Gastroesophageal sphincter (tissue), 4 donors: ENCODE measurements at places on chromosomes 6 and 20.

DNA sequence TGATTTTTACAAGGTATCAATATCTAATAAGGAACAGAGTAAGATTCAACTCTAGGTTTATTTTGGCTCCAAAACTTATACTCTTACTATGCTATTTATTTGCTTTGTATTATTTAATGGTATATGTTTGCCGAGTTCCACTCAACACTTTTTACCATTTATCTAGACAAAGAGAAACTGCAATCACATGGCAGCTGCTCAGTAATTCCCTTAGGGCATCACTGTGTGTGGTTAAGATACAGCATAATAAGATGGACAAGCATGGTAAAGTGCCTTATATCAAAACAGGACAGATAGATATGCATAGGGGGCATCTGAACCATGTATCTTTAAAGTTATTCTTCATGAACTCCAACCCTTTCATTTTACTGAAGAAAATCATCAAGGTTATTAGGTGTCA, 483.0 kb upstream of the ID4 start:
- no peak for ATAC-seq

- ATAC-seq: no peak
Measured at GRCh38 chr6:18675881-18676280, 288.7 kb downstream of the RNF144B start.

- no peak for ATAC-seq
Measured at GRCh38 chr6:20564269-20564668, 30.0 kb downstream of the CDKAL1 start.

DNA sequence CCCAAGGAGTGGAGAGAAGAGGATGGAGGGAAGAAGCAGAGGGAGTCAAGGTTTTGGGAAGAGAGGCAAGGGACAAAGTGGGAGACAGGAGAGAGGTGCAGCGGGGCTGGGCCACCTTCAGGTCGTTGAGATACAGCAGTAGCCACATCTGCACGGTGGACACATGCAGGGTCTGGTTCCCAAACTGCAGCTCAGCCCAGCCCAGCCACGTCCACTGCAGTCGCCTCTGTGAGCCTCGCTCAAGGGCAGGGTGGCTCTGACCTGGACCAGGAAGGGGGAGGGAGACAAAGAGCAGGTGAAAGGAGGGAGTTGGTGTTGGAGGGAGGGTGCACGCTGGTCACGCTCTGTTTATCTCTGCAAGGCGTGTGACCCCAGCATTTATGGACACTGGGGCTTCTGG, 14.9 kb downstream of the CUL7 start:
- no peak for ATAC-seq

GRCh38 chr6:159959165-159959975, 9.5 kb upstream of the IGF2R start:
- ATAC-seq: peak; percentile 42

GRCh38 chr20:49110767-49111694, 64.9 kb downstream of the CSE1L start:
- ATAC-seq: no peak

- ATAC-seq: no peak
Measured at GRCh38 chr20:54000262-54000661, 70.1 kb downstream of the BCAS1 start.

- no peak for ATAC-seq
Measured at GRCh38 chr6:50141100-50141499, 91.4 kb upstream of the DEFB112 start.

GRCh38 chr6:47663462-47664216, 34.7 kb upstream of the ADGRF4 start:
- ATAC-seq: no peak

DNA sequence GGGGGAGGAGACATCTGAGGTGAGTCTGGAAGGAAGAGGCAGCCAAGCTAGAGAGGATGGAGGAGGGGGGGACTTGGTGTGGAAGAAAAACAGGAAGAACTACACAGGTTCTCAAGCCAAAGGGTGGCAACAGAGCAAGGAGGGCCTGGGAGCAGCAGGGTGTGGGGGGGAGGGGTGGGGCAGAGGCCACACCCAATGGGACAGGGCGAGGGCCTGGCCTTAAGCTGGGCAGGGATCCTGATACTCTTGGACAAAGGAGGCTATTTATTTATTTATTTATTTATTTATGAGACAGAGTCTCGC, 359.0 kb downstream of the ZFAND3 start:
- ATAC-seq: no peak

GRCh38 chr20:63102721-63103375, 96.1 kb upstream of the BHLHE23 start:
- peak; percentile 60 for ATAC-seq

GRCh38 chr6:138451043-138451442, 47.0 kb downstream of the HEBP2 start:
- ATAC-seq: no peak

GRCh38 chr20:23245553-23246181, 104.9 kb upstream of the NXT1 start:
- peak; percentile 39 for ATAC-seq

- no peak for ATAC-seq
Measured at GRCh38 chr6:81731814-81732213, 20.7 kb downstream of the TENT5A start.

DNA sequence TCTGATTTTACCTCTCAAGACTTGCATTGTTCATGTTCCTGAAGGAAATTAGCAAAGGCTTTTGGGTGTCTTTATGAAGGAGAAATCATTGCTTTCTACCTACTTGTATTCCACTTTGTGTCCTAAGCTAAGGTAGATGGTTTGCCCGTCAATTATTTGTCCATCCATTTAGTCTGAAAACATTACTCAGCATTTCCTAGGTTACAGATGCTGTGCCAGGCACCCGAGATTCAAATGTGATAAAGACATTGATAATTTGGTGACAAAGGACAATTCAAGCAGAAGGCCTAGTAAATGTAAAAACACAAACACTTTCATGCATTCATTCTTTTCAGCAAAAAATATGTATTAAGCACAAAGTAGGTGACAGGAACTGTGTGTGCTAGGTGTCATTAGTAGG, 251.1 kb downstream of the FARS2 start:
- ATAC-seq: no peak

DNA sequence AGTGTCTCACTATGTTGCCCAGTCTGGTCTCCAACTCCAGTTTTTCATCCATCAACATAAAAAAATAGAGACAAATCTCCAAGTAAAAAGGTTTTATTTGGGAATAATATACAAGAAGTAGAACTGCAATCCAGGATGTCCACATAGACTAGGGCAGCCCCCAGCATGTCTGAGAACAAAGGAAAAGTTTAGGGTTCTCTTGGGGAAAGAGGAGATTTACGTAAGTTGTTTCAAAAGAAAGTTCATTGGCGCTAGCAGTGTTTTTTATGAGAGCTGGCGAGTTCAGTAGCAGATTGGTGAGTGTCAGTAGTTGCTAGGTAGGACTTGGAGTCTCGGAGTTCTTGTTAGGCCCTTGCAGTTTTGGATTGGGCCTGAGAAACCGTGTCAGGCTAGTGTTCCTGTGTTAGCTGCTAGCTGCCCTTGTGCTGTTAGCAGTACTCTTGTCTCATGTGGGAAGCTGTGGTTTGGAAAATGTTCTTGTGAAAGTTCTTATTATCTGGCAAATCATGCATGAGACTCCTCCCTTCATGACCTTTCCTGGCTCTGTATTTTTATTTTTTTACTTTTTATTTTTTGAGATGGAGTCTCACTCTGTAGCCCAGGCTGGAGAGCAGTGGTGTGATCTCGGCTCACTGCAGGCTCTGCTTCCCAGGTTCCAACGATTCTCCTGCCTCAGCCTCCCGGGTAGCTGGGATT, 24.7 kb downstream of the TTLL9 start:
- ATAC-seq: peak; percentile 95

DNA sequence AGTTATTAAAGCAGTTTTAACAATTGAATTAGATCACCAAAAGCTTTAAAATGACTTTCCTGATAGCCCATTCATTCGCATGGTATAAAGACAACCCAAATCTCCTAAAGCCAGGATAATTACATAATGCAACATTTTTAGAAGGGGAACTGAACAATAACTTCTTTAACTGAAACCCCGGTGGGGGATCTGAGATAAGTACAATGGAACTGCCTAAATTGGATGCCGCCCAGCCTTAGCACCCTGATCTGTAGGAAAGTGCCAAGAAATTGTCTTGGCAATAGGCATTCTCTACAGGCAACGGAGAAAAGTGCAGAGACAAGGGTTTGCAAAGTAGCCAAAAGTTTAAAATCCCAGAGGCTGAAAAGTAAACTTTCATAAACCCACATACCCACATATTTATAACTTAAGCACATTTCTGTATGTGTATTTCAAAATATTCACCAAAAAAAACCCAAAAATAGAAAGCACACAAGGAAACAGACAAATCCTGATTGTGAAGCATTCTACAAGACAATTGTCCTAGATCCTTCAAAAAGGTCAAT, 98.8 kb upstream of the BEND6 start:
- no peak for ATAC-seq

- ATAC-seq: no peak
Measured at GRCh38 chr6:88008411-88008810, 39.2 kb upstream of the SPACA1 start.

- no peak for ATAC-seq
Measured at GRCh38 chr20:18728165-18728869, 85.3 kb upstream of the SCP2D1 start.
